ENCODE measurements at places on chromosomes 6 and 20.

- no peak for DNase-seq
Measured at GRCh38 chr6:63716169-63716568, 80.6 kb downstream of the PHF3 start.

DNA sequence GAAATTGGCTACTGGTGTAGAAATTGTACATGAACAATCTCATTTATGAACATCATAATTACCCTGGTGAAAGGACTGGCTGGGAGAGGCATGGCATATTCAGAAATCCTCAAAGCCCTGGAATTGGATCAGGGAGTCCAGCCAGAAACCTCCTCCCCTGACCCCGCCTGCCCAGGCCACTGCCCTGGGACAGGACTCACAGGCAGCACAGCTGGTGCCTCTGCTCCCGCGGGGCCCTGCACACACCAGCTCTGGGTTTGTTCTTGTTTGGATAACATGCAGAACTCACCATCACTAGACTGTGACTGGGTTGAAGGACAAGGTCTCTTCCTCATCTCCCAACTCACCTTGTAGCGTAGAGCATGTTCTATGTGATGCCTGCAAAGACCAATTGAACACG, 56.2 kb downstream of the AGPAT4 start:
- no peak for DNase-seq

GRCh38 chr20:13276945-13277541, 56.0 kb downstream of the ISM1 start:
- no peak for DNase-seq

DNA sequence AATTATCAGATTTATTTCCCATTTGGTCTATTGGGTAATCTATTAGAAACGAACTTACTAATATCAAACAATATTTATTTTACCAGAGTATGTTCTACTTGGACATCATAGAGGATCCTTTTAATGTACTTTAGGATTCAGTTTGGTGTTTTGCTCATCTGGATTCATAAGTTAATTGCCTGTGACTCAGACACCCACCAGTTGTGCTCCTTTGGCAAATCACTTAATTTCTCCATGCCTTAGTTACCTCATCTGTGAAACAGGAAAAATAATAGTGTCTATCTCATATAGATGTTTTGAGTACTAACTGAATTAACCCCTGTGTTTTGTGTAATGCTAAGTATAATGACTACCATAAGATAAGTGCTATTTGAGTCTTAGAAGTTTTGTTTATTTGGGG, 292.1 kb downstream of the LAMA2 start:
- DNase-seq = no peak

GRCh38 chr6:25122001-25122400, 157.2 kb upstream of the CARMIL1 start:
- no peak for DNase-seq

DNA sequence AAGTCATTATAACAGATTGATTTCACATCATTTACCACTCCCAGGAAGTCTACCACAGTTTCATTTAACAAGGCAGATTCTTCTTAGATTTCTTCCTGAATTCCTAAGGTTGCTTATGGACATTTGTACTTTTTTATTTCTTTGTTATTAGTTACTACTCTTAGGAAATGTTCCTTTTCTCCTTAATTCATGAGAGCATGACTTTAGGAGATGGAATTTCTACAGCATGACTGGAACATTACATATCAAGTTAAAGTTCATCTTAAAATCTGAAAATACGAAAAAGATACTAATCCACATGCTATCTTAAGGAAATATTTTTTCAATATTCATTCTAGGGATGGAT, 22.3 kb downstream of the CNKSR3 start:
- DNase-seq = no peak

- peak; percentile 47 for DNase-seq
Measured at GRCh38 chr20:21235484-21236445, 67.4 kb upstream of the XRN2 start.
